NCI-H1417 (cell line): ENCODE measurements at places on chromosomes 2 and 18.

- DNase-seq, result no peak
These were observed 336.1 kb upstream of the PKDCC start for GRCh38 chr2:41711736-41712135.

- DNase-seq, result peak; percentile 99
These were observed 8.6 kb upstream of the CRYBA2 start for GRCh38 chr2:219001577-219002394.

GRCh38 chr18:58640428-58640805 lies 11.5 kb upstream of the ALPK2 start:
- DNase-seq, result no peak

- DNase-seq, result no peak
These were observed 115.9 kb upstream of the CD302 start for GRCh38 chr2:159913900-159914299.

DNA sequence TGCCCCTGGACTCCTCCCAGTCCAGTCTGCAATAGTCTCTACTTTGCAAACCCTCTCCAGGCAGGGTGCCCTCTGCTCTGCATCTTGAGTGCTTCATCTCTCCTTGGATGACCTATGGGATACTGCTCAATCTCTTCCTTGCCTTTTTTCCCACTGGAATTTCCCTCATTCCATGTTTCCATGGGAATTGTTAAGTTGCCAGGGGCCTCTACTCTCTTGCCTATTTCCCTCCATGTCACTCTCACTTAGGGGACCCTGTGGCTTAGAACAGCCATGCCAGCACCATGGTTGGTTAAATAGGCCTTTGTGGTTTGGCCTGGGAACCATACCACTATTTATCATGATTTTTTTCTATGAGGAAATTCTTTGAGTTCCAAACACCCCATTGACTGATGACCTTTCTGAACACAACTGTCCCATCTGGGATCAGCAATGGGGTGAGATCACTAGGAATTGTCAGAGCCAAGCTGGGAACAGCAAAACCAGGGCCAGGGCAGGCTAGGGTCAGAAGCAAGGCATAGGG lies 91.4 kb upstream of the RBMS1 start:
- DNase-seq, result no peak

DNA sequence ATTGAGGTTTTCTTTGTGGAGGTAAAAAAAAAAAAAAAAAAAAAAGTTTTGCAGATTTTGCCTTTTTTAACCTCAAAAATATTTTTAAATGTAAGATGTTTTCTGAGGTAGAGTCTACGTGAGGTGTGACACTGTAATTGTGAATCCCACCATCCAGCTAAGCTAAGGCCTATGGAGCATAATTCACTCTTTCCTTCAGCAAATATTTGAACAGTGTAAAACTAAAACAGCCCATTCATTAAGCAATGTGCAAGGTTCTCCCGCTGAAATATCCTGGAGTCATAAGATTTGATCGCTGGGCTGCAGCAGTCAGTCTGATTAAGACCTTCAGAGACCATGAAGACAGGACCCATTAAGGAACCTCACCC lies 105.1 kb downstream of the HNRNPLL start:
- no peak for DNase-seq

DNA sequence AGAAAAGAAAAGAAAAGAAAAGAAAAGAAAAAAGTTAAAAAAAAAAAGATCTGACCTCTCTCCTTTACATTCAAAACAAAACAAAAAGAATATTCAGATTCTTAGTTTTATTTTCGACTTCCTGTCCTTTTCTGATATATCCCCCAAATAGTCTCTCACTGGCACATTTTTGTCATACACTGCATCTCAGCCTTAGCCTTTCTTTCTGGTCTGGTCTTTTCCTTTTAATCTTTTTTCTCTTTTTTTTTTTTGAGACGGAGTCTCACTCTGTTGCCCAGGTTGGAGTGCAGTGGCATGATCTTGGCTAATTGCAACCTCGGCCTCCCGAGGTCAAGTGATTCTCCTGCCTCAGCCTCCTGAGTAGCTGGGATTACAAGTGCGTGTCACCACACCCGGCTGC lies 1.6 kb upstream of the RIOK3 start:
- DNase-seq, result no peak

GRCh38 chr2:65214361-65214760 lies 13.3 kb upstream of the ACTR2 start:
- no peak for DNase-seq

DNA sequence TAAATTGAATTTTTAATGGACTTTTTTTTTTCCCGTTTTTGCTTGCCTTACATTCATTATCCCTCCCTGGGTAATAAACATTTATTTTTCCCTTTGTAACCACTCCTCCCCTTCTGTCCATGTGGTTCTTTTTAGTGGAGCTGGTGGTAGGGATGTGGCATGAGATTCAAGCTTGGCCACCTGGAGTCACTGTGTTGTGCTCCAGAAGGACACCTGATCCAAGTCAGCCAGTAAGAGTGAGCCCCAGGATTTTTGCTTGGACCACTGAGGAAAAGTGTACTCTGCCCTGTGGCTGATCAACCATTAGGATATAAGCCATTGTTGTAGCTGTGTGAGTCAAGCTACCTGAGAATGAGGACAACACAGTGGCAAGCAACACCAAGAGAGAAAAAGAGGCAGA lies 11.1 kb upstream of the ACTR3 start:
- DNase-seq, result no peak

DNA sequence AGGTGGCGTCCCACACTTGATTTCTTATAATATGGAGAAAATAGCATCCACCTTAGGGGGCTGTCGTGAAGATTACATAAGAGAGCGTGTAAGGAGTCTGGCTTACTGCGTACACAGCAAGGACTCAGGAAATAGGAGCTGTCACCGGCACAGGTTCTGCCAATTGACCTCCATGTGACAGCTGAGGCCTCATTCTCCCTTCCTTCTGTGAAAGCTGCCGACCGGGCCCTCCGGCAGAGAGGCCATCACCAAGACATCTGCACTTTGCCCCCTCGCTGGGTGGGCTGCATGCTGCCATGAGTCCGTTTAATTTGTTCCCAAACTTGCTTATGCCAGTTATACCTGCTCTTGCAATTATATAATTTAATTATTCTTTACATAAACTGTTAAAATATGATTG lies 27.7 kb downstream of the HS1BP3 start:
- DNase-seq, result no peak

GRCh38 chr18:36185157-36185556 lies 2.1 kb upstream of the MOCOS start:
- no peak for DNase-seq

DNA sequence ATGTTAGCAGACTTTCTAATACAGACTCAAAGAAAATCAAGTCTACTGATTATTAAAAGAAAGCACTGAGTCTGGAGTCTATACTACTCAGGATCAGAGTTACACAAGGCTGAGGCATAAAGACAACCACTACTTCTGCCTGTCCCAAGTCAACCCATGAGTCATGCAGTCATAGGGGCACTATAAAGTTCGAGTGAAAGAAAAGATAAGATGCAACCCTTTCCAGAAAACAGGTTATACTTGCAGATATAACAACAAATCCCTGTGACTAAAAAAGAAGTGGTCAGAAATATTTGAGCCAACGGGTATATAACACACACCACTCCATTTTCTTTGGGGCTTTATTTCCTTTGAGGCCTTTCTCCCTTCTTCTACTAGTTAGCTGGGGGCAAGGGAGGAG lies 18.6 kb upstream of the SCRN3 start:
- no peak for DNase-seq

- peak; percentile 93 for DNase-seq
These were observed 284.5 kb downstream of the PRKCE start for GRCh38 chr2:45935791-45936622.
